ENCODE measurements at places on chromosomes 6 and 20.

DNA sequence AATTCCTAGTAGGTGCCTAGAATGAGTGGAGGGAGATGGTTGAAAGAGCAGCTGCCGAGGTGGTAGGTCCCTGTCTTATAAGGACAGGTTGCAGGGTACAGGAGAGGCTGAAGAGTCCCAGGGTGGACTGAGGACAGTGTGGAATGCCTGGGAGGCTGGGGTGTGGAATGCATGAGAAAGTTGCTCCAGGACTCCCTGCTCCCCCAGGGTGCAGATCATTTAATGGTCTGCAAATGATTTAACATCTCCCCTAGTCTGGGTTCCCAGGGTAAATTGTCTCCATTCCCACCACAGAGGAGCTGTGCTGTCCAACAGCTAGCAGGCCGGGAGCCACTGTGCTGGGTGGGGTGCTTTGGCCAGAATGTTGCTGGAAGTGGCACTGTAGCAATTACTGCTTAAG, 76.0 kb downstream of the CD83 start:
- no peak for DNase-seq

DNA sequence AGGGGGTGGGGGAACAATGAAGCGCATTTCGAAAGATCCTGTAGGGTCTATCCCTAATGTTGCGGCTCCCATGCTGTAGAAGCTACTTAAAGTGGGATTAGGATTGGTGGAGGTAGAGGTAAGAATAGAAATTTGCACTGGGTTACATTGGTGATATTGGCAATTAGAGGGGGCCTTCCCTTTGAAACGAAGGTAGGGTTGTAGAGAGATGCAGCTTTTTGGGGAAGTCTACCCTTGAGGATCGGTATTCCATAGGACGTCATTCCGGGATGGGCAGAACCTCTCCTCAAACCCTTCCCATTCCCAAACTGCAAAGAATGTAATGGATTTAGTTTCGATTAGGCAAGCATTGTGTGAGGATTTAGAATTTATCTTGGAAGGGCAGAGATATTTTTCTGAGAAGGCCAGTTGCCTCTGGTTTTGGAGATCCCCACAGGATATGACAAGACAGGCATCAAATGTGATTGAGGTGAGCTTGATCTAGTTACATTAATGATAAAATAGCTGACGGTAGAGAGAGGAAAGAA, 5.4 kb upstream of the ZNFX1 start:
- no peak for DNase-seq

DNA sequence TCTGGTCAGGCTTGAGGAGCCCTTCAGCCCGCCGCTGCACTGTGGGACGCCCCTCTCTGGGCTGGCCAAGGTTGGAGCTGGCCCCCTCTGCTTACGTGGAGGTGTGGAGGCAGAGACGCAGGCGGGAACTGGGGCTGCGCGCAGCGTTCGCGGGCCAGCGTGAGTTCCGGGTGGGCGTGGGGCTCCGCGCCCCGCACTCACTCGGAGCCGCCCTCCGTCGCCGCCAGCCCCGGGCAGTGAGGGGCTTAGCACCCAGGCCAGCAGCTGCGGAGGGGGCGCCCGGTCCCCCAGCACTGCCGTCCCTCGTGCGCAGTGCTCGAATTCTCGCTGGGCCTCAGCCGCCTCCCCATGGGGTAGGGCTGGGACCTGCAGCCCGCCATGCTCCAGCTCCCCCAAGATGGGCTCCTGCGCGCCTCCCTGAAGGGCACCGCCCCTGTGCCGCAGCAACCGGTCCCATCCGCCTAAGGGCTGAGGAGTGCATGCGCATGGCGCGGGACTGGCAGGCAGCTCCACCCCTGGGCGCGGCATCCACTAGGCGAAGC, 695.9 kb downstream of the EPHA7 start:
- DNase-seq, result no peak

- DNase-seq, result no peak
These were observed 15.8 kb upstream of the PPP1R16B start for GRCh38 chr20:38789503-38790199.

GRCh38 chr20:12965212-12965869, 43.4 kb upstream of the SPTLC3 start:
- no peak for DNase-seq

- no peak for DNase-seq
These were observed 388.4 kb upstream of the GJE1 start for GRCh38 chr6:141744194-141744925.

DNA sequence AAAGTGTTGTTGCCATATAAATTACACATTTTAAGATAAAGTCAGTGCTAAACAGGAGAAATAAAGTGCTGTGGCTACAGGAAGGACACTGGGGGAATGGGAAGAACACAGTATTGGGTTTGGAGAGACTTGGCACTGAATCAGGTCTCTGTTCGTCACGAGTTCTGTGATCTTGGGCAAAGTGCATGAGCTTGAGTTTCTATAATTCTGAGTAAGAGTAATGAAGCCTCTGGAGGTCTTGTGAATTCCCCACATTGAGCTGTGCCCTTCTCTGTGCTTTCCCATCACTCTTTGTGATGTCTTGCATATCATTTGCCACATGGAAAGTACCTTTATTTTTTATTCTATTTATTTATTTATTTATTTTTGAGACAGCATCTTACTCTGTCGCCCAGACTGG, 16.8 kb upstream of the EEF1A1 start:
- DNase-seq, result no peak

DNA sequence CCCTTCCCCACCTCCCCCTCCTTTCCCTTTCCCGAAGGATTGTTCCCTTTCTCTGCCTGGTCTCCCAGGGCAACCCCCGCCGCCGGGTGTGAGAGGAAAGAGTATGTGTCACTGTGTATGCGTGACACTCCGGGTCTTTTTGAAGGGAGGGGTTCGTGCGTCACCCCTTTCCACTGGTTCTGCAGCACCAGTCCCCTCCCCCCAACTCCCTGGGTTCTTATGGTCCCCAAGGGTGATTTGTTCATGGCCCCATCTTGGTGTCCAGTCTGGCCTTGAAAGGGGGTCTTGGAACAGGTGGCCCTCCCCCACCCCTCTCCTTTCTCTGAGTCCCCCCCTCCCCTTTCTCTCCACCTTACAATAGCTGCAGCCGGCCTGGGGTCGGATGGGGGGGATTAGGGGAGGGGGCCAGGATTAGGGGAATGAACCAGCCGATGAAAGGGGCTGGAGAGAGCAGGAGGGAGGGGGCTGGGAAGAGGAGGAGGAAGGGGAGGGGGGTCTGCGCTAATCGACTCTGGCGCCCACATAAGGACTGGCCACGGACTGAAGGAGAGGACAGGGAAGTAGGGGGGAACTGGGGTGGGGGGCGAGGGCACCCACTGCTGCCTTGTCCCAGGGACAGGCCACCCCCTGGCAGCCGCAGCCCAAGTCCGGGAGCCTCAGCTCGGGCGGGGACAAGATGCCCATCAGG, 1.3 kb upstream of the RING1 start:
- DNase-seq, result no peak

DNA sequence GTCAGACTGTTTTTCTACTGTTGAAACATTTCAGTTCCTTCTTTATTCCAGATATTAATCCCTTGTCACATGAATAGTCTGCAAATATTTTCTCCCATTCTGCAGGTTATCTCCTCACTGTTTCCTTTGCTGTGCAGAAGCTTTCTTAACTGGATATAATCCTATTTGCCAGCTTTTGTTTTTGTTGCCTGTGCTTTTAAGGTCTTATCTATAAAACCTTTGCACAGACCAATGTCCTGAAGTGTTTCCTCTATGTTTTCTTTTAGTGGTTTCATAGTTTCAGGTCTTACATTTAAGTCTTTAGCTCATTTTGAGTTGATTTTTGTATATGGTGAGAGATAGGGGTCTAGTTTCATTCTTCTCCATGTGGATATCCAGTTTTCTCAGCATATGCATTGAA, 19.2 kb downstream of the NCOA6 start:
- no peak for DNase-seq

DNA sequence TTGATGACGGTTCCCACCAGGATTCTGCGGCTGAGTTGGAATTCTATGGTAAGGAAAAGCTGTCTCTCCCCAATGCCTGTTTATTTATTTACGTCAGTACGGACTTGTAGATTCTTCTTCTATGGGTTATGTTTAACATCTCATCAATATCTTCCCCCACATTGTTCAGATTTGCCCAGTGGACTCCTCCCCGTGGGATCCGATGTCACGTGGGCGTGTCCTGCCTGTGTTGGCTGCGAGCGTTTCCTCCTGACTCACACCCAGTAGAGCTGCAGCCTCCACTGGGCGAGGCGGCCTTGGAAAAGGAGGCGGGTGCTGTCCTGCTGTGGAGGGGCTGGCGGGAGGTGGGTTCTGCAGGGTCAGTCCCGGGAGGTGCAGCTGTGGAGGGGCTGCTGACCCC, 46.8 kb upstream of the SLCO4A1 start:
- DNase-seq, result no peak

- no peak for DNase-seq
These were observed 53.5 kb downstream of the GOPC start for GRCh38 chr6:117548797-117549301.

GRCh38 chr6:7637533-7637932, 47.5 kb downstream of the SNRNP48 start:
- no peak for DNase-seq

- DNase-seq, result no peak
These were observed 4.6 kb upstream of the NSFL1C start for GRCh38 chr20:1471242-1471641.

- no peak for DNase-seq
These were observed 271.4 kb downstream of the ALDH8A1 start for GRCh38 chr6:134678436-134678889.

- DNase-seq, result no peak
These were observed 7.9 kb upstream of the TGIF2 start for GRCh38 chr20:36565520-36565919.

DNA sequence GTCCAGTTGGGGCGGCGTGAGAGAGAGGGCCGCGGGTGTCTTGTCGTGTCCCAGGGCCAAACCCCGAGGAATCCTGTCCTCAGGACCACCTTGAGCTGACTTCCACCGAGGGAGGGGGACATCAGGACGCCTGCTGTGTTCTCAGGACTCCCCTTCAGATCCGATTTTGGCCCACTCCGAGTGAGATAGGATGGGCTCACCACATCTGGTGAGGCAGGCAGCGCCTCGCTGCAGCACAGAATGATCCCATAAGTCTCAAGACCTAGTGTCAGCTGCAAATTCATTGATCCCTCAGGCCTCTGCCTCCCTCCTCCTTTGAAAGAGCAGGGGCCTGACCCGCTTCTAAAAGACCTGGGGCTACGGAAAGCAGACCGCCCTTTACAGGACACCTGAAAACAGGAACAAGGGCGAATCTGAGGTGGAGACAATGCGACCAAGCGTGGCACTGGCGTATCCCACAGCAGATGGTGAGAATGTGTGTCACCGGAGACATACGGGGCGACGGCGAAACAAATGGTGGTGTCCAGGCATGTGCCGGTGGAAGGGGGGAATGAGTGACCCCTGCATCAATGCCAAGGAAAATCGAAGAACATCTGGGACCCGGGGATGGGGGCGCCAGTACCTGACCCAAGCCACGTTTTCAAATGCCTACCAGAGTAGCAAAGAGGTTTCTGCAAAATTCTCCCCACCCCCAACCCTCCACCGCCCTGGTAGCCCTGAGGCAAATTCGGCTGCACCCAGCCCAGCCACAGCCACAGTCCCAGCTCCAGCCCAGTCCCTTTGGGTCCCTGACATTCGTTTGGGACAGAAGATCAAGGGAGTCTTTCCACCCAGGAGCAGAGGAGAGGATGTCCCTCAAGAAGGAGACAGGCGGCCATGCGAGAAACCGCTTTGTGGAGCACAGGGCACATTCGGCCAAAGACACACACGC, 162.1 kb upstream of the ZNF337 start:
- no peak for DNase-seq

DNA sequence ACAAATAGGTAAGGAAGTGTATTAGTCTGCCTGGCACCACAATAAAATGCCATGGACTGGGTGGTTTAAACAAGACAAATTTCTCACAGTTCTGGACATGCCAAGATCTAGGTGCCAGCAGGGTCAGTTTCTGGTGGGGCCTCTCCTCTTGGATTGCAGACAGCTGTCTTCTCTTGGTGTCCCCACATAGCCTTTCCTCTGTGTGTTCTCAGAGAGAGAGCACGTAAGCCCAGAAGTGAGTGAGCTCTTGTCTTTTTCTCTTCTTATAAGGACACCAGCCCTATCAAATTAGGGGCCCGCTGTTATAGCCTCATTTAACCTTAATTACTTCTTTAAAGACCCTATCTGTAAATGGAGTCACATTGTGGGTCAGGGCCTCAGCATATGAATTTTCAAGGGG, 28.3 kb downstream of the SMPDL3A start:
- no peak for DNase-seq
